Esophagus mucosa (tissue), 1 donor: ENCODE measurements at places on chromosomes 3 and 15. TPM values are rescaled to one million over a fixed set of nuclear protein-coding genes. Genes with fewer than 3 reads are reported as not detected.

- ATAC-seq = no peak
These were observed 543.0 kb upstream of the TBL1XR1 start for GRCh38 chr3:177740254-177740653.

- ATAC-seq = no peak
These were observed 622.3 kb downstream of the DIPK2A start for GRCh38 chr3:144593881-144594280.

GRCh38 chr3:120368172-120368571 is 19.0 kb upstream of the LRRC58 start:
- ATAC-seq = no peak

GRCh38 chr3:126544596-126545281 is 14.0 kb downstream of the C3orf22 start:
- no peak for ATAC-seq

DNA sequence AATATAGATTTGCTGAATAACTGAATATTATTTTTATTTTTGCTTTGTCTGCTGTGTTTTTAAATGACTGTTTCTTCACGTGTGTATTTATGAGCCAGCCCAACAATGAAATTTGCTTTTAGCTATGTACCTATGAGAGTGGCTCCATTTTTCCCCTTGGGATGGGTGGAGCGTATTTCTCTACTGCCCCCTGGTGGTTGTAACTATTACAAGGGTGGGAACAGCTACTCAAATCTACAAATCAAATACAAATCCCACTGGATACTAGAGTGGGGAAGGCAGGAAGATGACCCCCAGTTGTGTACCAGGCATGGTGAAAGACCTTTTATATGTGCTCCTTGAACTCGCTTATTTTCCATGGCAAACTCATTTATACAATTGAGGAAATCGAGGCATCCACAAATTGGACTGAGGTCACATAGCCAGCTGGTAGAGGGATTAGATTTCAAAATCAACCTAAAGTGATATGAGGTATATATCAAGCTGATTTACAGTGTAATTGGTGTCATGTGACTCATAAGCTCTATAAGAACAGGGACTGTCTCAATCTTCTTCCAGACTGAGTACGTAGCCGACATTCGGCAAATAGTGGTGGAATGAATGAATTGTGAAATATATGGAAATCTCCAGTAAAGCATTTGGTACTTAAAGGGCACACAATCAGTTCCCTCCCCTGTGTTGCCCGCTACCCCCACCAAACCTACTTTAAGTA is 69.5 kb upstream of the VEPH1 start:
- peak; percentile 50 for ATAC-seq

DNA sequence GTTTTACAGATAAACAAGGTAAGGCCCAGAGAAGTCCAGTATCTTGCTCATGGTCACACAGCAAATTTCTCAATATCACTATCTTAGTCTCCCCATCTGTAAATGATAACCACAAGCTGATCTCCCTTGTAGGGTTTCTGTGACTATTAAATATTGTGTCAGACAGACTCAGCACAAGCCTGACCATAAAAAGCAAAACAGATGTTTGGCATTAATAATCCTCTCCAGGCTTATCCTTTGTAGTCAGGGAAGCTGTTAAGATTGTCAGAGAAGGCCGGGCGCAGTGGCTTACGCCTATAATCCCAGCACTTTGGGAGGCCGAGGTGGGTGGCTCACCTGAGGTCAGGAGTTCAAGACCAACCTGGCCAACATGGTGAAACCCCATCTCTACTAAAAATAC is 173.2 kb upstream of the PRICKLE2 start:
- ATAC-seq = no peak

DNA sequence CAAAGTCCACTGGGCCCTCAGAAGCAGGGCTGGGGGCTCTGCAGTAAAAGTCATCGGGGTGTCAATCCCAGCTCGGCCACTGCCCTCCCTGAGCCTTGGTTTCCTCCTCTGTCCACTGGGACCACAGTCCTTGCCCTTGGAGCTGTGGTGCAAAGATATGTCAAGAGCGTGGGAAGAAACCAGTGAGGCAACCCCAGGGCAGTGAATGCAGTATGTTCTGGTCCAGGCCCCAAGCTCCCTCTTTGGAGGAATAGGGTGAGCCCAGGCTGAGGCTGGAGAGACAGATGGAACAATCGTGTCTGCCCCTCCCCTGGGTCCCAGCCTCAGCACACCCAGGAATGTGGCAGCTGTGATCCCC is 779 bp downstream of the GRIP2 start:
- no peak for ATAC-seq

- no peak for ATAC-seq
These were observed 426.7 kb downstream of the ROBO2 start for GRCh38 chr3:77466562-77467115.

DNA sequence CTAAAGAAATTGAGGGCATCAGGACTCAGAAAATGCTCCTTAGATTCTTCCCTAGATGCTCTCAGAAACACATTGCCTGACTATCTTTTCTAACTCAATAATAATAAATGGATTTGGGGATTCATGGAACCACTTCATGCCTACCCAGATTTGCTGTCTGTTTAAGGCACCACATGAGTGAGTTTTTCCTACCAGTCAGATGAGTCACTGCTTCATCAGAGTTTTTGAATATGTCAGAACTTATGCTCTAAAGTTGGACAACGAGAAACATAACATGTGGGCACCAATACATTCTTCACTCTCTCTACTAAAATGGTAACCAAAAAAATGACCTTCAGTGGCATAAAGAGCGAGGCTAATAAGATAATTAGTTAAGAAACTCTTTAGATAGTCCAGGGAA is 1135.1 kb downstream of the TUSC7 start:
- no peak for ATAC-seq

GRCh38 chr3:168583977-168584376 is 488.3 kb upstream of the GOLIM4 start:
- no peak for ATAC-seq

- no peak for ATAC-seq
These were observed 12.2 kb downstream of the SEMA7A start for GRCh38 chr15:74421302-74422245.

MYH15 gene
- total RNA-seq = 0.08 TPM

SLC35G2 gene
- total RNA-seq = 1.0 TPM
